Activated CD8-positive, alpha-beta T cell treated with anti-CD3 and anti-CD28 coated beads for 36 hours (primary cell): ENCODE measurements at places on chromosomes 6 and 20.

DNA sequence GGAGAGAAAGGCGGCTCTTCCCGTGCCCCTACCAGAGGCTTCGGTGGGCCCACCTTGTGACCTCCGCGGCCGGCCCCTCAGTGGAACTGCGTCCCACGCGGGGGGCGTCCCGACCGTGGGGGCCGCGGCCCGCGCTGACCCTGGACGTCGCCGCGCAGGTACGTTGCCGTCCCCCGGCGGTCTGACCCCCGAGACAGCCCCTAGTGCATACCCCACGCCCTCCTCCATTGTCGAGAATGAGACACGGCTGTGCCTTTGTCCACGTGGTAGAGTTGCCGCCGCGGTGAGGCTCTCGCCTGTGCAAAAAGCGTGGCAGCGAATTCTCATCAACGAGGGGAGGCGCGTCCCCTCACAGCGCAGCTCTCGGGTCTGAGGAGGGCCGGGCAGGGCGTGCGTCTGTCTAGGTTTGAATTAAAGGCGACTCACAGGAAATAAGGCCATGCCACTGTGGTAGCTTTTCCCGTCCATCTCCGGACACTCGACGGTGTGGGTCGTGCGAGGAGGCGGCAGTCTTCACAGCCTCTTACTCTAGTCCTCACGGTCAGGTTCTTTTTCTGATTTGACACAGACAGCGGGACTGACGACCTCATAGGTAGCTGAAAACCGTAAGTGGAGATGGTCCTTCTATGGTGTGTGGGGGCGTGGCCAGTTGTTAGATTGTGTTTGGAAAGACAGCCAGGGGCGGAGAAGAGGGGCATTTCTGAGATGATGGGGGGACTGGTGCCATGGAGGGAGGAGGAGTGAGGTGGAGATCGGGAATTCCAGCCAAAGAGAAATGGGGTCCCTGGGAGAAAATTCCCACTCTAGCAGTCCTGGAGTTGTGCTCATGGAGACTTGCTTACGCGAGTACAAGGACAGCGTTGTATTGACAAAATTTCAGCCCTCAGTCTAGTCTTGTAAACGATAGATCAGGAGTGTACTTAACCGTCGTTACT lies 580 bp downstream of the NXT1 start:
- H3K27ac ChIP-seq, result peak overlapping the region; percentile 99
- DNase-seq, result peak; percentile 84
- peaks cover 39% of the 10 kb centered on the region for H3K4me1 ChIP-seq
- peaks cover 21% of the 10 kb centered on the region for H3K36me3 ChIP-seq

DNA sequence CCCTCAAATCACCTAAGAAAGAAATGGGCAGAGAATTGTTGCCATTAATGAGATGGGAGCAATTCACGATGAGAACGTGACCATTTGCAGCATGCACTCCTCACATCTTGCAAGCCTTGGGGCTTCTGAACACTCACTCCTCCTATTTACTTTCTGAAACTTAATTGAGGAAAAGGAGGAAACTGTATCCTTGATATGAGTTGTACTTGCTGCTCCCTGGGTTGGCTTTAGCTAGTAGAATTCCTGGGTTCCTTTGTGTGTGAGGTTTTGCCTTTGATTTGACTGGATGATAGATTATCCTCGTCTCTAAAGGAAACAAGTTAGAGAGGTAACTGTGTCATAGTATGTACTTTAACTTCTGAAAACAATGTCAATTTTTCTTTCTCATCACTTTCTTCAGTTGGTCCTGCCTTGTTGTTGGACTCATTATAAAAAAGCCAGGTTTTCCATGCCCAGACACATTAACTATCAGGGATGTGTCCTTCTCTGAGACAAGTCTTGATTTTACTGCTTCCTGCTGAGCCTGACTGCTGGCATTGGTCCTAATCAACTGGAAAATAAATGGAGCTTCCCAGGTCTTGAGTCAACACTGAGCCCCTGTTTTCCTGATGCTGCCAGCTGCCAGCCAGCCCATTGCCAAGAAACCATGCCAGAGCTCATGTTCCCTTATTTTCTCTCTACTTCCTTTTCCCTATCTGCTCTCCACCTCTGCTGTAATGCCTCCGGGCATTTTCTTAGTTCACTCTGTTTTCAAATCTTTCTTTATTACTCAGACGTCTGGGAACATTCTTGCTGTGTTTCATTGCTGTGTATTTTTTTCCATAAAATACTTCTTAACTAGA lies 6.0 kb upstream of the MRAP2 start:
- no peak for DNase-seq
- H3K4me1 ChIP-seq, result no peaks in the 10 kb centered on the region
- H3K36me3 ChIP-seq, result no peaks in the 10 kb centered on the region
- H3K27ac ChIP-seq, result no peak overlapping the region
- peaks cover 13% of the 10 kb centered on the region for H3K27me3 ChIP-seq
- H3K4me3 ChIP-seq, result no peak overlapping the region

DNA sequence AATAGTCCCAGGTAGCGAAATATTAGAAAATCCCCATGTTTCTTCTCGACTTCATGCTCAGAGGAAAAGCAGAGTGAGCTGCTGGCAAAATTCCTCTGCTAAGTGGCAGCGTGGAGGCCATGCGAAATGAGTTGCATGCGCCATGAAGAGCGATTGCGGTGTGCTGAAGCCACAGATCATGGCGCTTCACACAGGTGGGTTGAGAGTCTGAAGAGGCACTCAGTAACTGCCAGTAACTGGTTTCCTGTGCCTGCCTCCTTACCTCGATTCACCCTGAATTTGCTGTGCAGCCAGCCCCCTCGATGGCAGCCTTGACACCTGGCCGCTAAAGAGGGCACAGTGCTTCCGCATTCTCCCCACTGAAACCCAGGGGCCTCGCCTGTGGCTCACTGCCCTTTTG lies 301.5 kb downstream of the NRN1 start:
- peaks cover 25% of the 10 kb centered on the region for H3K4me1 ChIP-seq
- H3K27ac ChIP-seq, result no peak overlapping the region
- H3K27me3 ChIP-seq, result no peaks in the 10 kb centered on the region
- H3K36me3 ChIP-seq, result peaks cover 3% of the 10 kb centered on the region
- no peak for DNase-seq

GRCh38 chr6:4394786-4395185 lies 259.4 kb upstream of the ECI2 start:
- DNase-seq, result no peak
- H3K4me1 ChIP-seq, result no peaks in the 10 kb centered on the region
- no peak overlapping the region for H3K4me3 ChIP-seq
- H3K27me3 ChIP-seq, result peaks cover 11% of the 10 kb centered on the region
- no peak overlapping the region for H3K27ac ChIP-seq
- H3K36me3 ChIP-seq, result no peaks in the 10 kb centered on the region

GRCh38 chr6:126064257-126064747 lies 78.0 kb downstream of the TRMT11 start:
- H3K36me3 ChIP-seq, result peaks cover 21% of the 10 kb centered on the region
- H3K27ac ChIP-seq, result no peak overlapping the region
- H3K4me3 ChIP-seq, result no peak overlapping the region
- no peaks in the 10 kb centered on the region for H3K27me3 ChIP-seq
- no peak for DNase-seq
- no peaks in the 10 kb centered on the region for H3K4me1 ChIP-seq

GRCh38 chr6:133623065-133623464 lies 265.8 kb upstream of the TCF21 start:
- no peaks in the 10 kb centered on the region for H3K36me3 ChIP-seq
- H3K27ac ChIP-seq, result no peak overlapping the region
- H3K4me1 ChIP-seq, result no peaks in the 10 kb centered on the region
- no peaks in the 10 kb centered on the region for H3K27me3 ChIP-seq

GRCh38 chr20:35087355-35087754 lies 5.3 kb downstream of the TRPC4AP start:
- H3K36me3 ChIP-seq, result peaks cover 23% of the 10 kb centered on the region
- no peak for DNase-seq
- peaks cover 47% of the 10 kb centered on the region for H3K4me1 ChIP-seq
- no peaks in the 10 kb centered on the region for H3K27me3 ChIP-seq

DNA sequence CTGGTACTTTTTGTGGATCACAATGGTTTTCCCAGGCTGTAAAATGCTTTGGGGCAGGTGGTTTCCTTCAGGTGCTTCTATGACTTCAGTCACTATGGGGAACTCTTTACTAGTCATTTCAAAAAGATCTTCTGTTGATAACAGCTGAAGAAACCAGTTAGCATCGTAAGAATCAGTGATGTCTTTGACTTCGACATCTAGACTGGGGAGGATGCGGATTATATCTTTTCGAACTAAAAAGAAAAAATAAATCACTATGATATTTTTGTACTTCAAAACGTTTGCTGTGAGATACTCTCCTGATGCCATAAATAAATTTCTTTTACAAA lies 87.2 kb downstream of the THEMIS start:
- H3K4me3 ChIP-seq, result peak overlapping the region; percentile 65
- H3K4me1 ChIP-seq, result peaks cover 89% of the 10 kb centered on the region
